ENCODE measurements at places on chromosomes 3 and 15. TPM values are rescaled to one million over a fixed set of nuclear protein-coding genes. Genes with fewer than 3 reads are reported as not detected.

The HCLS1 gene
- 1.3 TPM for total RNA-seq

The CYP11A1 gene
- total RNA-seq, result 0.81 TPM

The FAIM gene
- total RNA-seq, result 10.1 TPM

The GRK7 gene
- 0.12 TPM for total RNA-seq

The NRROS gene
- 0.12 TPM for total RNA-seq

The MBNL1 gene
- total RNA-seq, result 465 TPM

The RGMA gene
- total RNA-seq, result 7.5 TPM

The GOLGA8S gene
- not detected for total RNA-seq

The IL17RC gene
- 69.1 TPM for total RNA-seq

The PLSCR4 gene
- total RNA-seq, result 67.3 TPM

The CELF6 gene
- total RNA-seq, result 0.16 TPM

The CHRNA5 gene
- total RNA-seq, result 1.3 TPM

The CHP1 gene
- total RNA-seq, result 94.6 TPM

The GOLGA6L7 gene
- not detected for total RNA-seq

The DPH3 gene
- 29.5 TPM for total RNA-seq

The CNTN4 gene
- 0.73 TPM for total RNA-seq

The CPN2 gene
- total RNA-seq, result not detected

The DAZL gene
- under 0.01 TPM for total RNA-seq

The MAN2C1 gene
- total RNA-seq, result 122 TPM

The ACAA1 gene
- 22.9 TPM for total RNA-seq

The HRG gene
- total RNA-seq, result not detected

The CPEB1 gene
- total RNA-seq, result 14.9 TPM

The TRH gene
- total RNA-seq, result not detected

The PTX3 gene
- total RNA-seq, result 515 TPM

The WDR82 gene
- 57.6 TPM for total RNA-seq

The CATSPER2 gene
- 0.65 TPM for total RNA-seq

The FANCD2OS gene
- total RNA-seq, result not detected

The LRRC49 gene
- 8.5 TPM for total RNA-seq

The WDR72 gene
- not detected for total RNA-seq

The PIK3CA gene
- total RNA-seq, result 29.0 TPM

The SNRPA1 gene
- 12.0 TPM for total RNA-seq

The SSUH2 gene
- not detected for total RNA-seq

The NXPE3 gene
- 27.4 TPM for total RNA-seq

The SH3GL3 gene
- total RNA-seq, result 0.24 TPM

The CTXN2 gene
- not detected for total RNA-seq

The TGM4 gene
- not detected for total RNA-seq

The CYP8B1 gene
- total RNA-seq, result not detected

The BFSP2 gene
- total RNA-seq, result not detected

The SETD5 gene
- 171 TPM for total RNA-seq

The PKM gene
- 2,153 TPM for total RNA-seq

The CHRNA3 gene
- total RNA-seq, result not detected

The EPHA3 gene
- 0.65 TPM for total RNA-seq

The GABRB3 gene
- 0.85 TPM for total RNA-seq

The SLC12A1 gene
- total RNA-seq, result not detected

The GATM gene
- not detected for total RNA-seq

The CKMT1A gene
- not detected for total RNA-seq

The CDV3 gene
- total RNA-seq, result 189 TPM

The KLHL40 gene
- not detected for total RNA-seq

The COL6A6 gene
- 1.3 TPM for total RNA-seq

The HIGD2B gene
- total RNA-seq, result not detected

The MUC4 gene
- not detected for total RNA-seq
